ENCODE measurements at places on chromosomes 11 and 22.

GRCh38 chr11:103892603-103893002, 143.8 kb upstream of the DDI1 start:
- no peak for DNase-seq

DNA sequence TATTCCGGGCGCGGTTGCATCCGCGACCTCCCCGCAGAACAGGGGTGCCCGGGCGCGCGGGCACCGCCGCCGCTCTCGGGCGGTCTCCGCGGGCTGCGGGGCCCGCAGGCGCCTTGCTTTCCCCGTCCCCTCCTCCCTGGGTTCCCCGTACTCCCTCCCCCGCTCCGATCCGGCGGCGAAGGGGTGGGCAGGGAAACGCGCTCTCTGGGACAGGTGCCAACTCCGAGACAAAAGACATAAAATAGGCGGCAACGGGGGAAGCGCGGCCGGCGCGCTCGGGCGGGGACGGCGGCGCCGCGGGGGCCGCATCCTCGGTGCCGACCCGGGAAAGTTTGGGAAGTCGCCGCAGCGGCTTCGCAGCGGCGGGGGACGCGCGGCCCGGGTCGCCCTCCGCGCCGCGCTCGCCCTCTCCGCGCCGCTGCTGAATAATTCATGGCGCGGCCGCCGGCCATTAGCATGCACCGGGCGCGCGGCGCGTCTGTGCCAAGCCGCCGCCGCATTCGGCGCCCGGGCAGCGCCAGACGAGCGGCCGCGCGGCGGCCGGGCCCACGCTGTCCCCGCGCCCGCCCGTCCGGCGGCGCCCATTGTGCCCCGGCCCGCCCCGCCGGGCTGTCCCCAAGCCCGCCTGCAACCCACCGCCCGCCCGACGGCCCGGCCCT, 78.7 kb upstream of the PPARA start:
- peak; percentile 25 for DNase-seq

DNA sequence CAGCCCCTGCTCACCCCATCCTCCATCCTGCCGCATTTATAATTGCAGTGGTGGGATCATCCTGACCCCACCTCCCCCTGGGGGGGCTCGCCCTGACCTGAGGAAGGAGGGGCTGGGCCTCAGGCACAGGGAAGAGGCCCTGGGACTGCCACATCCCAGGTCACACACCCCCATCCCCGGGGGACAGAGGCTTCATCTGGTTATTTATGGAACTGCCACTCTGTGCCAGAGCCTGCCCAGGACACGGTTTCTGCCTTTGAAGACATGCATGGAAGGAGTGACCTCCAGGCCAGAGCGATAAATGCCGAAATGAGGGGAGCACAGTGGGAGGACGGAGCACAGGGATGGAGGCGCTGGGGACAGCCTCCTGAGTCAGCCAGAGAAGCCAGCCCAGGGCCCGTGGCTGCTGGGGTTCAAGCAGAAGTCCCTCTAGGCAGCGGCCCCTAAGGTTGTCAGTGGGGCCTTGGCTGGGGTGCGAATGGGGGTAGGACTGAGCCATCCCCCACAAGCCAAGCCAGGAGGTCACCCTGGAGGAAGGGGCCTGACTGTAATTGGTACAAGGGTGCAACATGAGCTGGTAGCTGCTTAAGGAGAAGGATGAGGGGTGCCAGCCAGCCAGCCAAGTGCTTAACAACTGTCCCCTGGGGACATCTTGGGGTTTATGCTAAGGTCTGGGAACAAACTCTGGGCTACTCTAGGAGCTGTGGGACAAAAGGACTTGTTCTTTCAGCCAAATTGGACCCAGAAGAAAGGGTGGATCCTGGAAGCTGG, 51.4 kb upstream of the SHISAL1 start:
- no peak for DNase-seq

- no peak for DNase-seq
These were observed 21.6 kb upstream of the NNMT start for GRCh38 chr11:114274637-114275036.

DNA sequence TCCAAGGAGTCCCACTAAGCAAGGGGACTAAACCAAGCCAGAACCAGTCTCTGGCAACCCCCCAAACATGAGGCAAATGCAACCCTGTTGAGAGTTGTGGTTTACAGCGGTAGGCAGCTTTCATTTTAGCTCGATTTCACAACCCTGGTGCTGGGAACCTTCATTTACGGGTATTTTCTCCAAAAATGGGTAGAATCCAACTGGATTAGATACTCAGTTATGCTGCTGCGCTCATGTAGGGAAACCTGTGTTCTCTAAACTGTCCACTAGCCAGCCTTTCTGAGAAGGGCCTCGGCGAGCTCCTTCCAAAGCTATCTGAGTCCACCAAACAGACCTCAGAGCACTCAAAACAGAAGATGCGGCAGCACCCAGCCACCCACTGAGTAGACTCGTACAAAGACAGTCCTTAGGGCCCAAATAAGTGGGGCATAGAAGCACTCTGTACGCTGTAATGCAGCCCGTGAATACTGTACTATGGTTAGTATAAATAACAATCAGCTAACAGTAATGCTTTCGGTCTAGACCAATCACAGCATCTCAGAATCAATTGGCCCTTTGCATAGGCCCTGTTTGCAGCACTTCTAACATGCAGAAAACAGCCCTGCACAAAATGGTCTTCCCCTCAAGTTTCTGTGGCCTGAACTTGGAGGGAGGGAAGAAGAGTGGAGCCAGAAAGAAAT, 104.7 kb downstream of the ETS1 start:
- no peak for DNase-seq

DNA sequence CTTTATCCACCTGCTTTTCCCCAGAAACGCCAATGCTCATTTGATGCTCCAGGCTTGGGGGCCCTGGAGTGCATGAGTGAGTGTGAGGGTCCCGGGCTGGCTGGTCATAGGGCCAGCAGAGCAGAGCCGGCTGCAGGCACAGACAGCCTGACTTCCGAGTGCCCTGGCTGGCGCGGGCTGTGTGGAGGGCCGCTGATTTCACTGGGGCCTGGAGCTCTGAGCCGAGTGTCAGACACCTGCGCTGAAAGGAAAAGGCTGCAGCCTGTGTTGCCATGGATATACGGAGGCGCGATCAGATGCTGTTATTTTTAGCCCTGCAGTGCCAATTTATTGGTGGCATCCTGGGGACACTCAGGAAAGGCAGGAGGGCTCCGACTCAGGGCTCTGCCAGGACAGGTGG, 87.6 kb downstream of the ST3GAL4 start:
- DNase-seq = no peak

DNA sequence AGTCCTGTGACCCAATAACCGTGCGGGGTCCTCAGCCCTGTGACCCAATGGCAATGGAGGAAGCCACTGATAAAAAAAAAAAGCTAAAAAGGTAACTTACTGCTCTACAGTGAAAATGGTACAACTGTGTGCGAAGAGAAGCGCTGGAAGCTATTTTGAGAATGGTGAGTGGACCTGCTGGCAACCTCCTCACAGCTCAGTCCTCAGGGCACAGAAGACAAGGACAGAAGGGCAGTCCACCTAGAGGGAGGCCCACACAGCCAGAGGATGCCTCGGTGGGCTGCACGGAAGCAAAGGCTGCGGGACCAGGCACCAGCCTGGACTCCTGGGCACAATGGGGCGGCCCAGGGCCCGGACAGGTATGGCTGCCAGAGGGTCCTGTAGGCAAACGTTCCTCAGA, 35.6 kb downstream of the BRD1 start:
- no peak for DNase-seq

GRCh38 chr11:68406324-68407313, 53.9 kb upstream of the PPP6R3 start:
- DNase-seq = no peak

- DNase-seq = no peak
These were observed 31.0 kb downstream of the FZD4 start for GRCh38 chr11:86923999-86924766.

DNA sequence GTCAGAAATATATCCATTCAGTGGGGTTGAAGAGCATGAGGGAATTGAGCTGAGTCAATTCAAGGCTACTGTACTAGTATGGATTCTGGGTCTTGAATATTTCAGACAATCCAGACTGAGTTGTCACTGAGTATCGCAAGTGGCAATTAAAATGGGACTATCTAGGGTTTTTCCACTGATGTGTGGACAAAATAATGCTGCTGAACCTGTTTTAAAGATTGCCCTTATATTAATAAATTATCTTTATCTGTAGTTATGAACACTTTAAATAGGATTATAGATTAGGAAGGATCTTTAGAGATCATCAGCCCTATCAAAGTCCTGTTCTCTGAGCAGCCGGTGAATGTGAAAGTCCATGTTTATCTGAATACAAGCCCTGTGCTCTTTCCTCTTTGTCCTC, 478.3 kb upstream of the KIRREL3 start:
- DNase-seq = no peak

DNA sequence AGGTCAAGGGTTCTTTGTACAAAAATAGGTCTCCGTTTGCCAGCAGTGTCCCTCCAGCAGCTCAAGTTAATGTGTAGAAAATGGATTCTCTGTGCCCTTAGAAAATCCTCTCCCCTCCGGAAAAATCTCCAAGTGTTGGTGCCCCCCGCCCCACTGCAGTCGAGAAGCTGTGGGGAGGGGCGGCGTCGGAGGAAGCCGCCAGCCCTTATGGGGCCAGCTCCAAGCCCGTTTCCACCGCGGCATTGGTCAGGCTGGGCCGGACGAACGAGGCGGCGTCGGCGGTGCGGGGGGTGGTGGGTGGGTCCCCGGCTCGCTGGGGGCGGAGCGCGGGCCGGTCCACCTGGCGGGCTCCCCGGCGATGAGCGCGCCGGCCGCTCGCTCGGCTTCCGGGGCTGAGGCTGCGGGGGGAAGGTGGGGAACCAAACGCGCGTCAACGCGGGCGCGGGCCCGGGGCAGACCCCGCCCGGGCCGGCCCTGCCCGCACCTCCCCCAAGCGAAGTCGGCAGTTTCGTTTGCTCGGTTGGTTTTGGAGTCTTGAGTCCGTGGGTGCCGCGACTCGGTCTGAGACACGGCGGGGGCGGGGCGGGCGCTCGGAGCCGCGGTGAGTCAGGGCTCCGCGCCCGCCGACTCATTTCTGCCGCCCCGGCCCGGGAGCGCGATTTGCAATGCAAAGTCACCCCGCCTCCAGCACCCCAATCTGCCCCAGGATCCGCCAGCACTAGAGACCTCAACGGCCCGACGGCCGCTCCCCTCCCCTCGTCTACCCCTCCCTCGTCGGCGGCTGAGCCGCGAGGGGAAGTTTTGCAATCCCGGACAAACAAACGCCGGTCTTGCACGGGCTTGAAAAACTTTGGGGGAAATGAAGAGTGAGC, 1.4 kb downstream of the ASCL2 start:
- peak; percentile 38 for DNase-seq

DNA sequence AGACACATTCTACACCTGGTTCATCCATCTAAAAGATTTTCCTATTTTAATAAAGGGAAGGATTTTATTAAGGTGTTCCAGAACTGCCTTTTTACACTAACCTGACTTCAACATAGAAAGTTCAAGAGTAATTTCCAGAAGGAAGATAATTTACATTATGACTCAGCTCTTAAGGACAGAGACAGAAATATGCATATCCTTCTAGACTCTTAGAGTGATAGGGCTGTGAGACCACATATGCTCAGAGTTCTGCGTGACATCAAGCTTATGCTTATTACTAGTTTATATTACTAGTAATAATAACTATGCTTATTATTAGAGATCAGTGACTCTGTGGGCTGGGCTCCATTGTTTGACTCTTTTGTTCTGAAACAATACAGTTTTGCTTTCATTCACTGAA, 4.6 kb downstream of the PDGFD start:
- no peak for DNase-seq

GRCh38 chr22:19876314-19876940, 21.8 kb upstream of the GNB1L start:
- no peak for DNase-seq

GRCh38 chr11:117189191-117189940, 9.8 kb upstream of the TAGLN start:
- DNase-seq = no peak

DNA sequence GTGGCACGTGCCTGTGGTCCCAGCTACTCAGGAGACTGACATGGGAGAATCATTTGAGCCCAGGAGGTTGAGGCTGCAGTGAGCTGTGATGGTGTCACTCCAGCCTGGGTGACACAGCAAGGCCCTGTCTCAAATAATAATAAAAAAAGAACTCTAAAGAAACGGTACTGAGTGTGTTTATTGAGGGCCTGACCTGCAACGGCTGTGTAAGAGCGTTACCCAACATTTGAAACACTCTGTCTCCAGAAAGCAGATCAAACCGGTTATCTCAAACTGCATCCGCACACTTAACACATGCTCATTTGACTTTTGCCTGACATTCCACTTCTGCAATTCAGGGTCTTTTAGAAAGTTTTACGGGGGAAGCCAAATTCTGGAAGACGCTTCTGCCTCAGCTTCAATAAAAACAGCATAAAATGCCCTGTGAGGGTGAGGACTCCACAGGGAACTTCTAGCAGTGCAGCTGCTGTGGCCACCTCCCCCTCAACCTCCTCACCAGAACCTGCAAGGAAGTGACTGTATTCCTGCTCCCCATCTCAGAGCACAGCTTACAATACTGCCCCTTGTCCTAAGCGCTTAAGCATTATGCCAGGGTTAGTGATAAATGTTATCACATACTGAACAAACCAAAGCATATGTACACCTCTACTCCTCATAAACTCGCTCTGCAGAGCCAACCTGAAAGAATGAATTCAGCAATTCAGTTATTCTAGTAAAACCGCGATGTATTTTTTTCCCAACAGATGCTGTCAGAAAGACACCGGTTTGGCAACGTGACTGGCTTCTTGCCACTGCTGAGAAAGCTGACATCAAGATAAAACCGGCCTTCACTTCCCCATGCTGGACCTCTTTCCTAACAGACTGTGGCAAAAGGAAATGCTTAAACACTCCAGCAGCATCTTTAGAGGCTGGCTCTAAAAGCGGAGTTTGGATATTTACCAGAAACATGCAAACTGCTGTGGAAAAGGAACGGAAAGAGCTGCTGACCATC, 52.2 kb downstream of the PRDM10 start:
- DNase-seq = no peak

DNA sequence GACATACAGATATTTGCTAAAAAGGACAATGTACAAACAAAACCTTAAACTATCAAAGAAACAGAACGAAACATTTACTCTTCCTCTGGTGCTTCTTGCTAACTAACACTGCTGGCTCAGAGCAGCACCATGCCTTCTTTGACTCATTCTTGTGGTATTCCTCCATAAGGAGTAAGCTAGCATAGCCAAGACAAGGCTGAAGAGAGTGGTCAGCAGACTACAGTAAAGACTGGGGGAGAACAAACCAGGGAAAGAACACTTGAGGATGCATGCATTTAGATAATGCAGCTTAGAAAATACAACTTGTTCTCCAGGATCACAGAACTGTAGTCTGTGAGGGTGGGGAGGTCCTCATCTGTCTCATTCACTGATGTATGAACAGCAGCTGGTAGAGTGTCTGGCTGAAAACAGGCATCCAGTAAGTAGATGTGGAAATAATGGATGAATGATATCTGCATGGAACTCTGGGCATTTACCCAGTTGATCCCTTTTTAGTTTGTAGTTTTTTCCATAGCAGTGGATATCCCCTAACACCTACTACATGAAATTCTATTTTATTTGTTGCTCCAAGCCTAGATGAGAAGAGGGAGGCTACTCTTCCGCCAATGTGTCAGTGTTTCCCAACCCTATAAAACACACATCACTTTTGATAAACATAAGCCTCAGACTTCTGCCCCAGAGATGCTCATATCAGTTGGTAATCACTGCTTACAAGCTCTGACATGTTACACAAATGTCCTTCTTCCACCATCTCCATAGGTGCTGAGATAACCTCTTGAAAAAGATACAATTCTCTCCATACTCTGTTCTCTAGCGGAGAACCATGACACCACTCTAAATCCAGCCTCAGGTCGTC, 7.3 kb downstream of the SNX19 start:
- no peak for DNase-seq

Data from stimulated activated CD8-positive, alpha-beta memory T cell treated with anti-CD3 and anti-CD28 coated beads, Interleukin-15, amount 100 ng/mL, for 24 hours (primary cell).